ENCODE measurements at places on chromosomes 4 and X.

GRCh38 chr4:181030961-181031360, 1212.2 kb upstream of the TENM3 start:
- DNase-seq: no peak

DNA sequence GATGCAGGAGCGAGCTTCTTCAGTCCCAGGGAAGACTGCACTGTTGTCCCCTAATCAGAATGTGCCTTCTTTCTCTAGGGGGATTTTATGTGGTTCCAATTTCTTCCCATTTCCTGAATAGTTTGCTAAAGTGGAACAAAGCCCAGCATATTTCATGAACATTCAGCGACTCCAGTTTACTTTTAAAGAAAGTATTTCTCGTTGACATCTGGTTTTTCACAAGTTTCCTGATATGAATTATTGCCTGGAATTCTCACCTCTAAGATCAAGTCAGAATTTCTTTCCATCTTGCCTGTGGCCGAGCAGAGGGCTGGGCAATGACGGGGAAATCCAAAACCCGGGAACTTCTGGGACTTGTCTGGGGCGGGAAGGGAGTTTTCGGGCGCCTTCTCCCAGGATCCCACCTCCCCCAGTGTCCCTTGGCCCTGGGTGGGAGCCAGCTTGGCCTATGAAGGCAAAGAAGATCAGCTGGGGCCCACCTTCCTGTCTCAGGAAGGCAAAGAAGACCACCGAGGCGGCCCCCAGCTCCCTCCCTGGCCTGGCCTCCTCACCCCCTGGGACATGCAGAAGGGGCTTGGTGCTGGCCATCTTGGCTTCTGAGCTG, 15.4 kb downstream of the SORCS2 start:
- DNase-seq: no peak

DNA sequence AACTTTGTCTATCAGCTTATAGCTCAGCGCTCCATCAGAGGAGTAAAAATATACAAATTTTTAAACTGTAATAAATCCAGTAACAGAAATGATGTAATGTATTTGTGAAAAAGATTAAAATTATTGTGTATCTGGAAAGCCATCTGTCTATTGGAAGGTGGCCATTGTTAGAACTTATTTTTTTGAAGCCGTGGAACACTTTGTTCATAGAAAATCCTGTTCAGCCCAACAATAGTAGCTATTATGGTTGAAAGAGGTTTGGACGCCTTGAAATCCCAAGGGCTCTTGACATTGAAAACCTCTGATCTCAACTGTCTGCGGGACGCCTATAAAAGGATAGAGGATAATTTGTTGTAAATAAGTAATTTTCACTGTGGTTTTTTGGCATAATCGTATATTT, 98.3 kb downstream of the RAPGEF2 start:
- no peak for DNase-seq

DNA sequence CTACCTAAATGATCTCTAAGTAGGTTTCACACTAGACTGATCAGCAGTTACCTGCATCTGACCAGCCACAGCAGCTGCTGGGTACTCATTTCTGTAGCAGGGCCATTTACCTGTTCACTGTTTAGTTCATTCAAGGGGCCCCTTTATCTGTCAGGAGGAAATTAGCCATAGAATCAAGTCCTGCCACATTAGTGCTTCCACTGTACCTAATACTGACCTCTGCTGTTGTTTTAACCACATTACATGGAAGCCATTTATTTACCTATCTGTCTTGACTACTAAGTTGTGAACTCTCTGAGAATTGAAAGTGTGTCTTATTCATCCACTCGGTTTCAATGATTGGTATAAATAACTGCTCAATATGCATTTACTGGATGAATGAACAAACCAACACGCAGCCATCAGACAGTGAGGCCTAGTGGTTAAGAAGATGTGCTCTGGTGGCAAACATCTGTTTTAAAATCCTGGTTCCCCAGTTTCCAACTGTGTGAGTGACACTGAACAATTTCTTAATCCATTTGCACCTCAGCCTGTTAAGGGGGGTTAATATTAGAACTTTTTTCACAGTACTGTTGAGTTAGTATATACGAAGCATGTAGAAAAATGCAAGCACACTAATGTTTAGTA, 30.0 kb upstream of the ANXA5 start:
- DNase-seq: peak; percentile 39

GRCh38 chr4:78612398-78613178, 61.0 kb downstream of the ANXA3 start:
- peak; percentile 57 for DNase-seq

DNA sequence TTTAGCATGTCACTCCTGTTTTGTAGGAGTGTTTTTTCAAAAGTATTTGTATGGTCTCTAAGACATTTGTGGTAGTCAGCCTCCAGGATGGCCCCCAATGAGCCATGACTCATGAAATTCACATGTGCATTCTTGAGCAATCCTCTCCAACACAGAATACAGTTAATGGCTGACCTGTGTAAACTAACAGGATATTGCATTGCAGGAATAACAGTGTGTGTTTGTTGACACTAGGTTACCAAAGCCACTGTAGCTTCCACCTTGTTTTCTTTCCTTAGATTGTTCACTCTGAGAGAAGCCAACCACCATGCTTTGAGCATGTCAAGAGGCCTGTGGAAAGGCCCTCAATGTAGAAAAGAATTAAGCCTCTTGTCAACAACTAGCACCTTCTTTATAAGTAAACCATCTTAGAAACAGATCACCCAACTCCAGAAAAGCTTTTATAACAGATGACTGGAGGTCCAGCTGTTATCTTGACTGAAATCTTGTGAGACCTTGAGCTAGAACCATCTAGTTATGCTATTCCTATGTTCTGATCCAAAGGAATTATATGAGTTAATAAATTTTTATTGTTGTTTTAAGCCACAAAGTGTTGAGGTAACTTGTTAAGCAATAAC, 28.5 kb downstream of the TBCK start:
- DNase-seq: no peak

DNA sequence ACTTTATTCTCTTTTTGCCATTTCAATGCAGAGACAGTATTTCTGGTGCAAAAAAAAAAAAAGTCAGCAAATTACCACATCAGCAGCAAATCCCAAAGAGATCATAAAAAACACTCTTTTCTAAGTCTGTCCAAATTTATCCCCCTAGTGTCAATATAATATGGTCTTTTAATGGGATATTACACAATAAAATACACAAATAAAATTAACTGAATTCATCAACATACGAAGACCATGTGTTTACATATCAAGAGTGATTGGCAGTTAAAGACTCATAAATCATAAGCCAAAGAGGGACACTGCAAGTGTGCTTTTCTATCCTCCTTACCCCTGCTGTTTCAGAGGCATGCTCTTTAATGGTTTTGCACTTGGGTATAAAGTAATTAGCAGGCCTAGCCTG, 340.2 kb upstream of the DKK2 start:
- no peak for DNase-seq

DNA sequence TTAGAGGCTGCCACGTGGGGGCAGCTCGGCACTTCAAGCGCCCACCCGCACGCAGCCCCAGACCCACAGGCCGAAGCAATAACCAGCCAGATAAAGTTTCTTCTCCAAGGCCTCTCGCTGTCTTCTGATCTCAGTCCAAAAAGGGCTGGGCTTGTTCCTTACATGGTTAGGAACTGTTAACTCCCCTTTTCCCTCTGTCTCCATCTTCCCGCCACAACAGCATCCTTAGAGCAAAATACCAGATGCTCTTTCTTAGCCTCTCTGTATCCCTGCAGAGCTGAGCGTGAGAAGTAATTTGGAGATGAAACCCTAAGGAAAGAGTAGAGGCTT, 23.4 kb upstream of the KIAA1210 start:
- DNase-seq: no peak

DNA sequence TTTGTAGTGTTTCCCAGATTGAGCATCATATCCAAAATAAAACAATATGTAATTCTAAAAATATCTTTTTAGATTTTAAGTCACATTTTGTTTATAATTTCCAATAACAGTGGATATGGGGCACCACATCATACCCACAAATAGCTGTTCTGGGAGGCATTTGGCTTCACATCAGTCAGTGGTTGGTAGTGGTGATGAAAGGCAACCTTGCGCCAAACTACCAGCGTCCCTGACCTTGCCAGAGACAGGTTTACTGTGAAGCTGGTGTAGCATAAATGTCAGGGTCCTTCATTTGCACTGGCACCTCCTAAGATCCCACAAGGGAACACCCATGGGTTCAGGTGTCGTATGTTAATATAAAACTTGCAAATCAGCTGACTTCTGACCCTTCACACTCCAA, 222.2 kb downstream of the DCTD start:
- DNase-seq: no peak
